Iris pigment epithelial cell (primary cell): ENCODE measurements at places on chromosomes 6 and 20.
A peak's percentile ranks its signal among the peaks of the same experiment; 100 is the strongest.

DNA sequence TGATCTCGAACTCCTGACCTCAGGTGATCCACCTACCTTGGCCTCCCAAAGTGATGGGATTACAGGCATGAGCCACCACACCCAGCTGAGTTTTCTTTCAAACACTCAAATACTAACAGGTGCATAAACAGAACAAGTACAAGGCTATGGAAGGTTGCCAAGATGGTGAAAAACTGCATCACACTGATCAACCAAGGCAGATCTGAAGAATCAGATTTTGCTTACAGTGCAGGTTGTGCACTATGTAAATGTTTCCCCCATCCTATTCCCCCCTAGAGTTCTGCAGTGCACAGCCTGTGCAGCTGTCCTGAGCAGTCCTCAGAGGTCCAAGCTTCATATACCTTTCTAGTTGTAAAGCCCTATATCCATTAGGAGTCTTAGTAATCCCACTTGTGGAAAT, 73.0 kb downstream of the GFRA4 start:
- DNase-seq, result no peak

DNA sequence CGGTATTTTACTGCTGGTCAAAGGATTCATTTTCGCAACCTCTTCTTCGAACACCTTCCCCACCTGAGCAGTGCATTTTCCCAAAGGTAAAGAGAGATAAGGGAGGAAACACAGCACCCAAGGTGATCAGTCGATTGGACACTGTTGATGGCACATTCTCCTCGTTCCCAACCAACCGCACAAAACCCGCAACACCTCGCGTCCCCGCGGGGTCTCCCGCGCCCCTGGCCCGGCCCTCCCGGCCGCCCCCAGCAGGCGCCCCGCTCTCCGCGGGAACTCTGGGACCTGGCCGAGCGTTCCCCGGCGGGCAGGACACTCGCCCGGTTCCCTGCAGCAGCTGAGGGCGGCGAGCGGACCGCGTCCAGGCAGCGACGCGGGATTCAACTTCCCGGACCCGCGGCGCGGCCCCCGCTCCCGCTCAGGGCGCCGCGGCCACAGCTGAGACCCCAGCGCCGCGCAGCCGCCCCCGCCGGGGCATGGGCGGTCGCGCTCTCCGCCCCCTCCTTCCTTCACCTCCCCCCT, 506 bp downstream of the RGS17 start:
- peak; percentile 14 for DNase-seq

- no peak for DNase-seq
These were observed 37.7 kb downstream of the MDFI start for GRCh38 chr6:41675992-41676391.

DNA sequence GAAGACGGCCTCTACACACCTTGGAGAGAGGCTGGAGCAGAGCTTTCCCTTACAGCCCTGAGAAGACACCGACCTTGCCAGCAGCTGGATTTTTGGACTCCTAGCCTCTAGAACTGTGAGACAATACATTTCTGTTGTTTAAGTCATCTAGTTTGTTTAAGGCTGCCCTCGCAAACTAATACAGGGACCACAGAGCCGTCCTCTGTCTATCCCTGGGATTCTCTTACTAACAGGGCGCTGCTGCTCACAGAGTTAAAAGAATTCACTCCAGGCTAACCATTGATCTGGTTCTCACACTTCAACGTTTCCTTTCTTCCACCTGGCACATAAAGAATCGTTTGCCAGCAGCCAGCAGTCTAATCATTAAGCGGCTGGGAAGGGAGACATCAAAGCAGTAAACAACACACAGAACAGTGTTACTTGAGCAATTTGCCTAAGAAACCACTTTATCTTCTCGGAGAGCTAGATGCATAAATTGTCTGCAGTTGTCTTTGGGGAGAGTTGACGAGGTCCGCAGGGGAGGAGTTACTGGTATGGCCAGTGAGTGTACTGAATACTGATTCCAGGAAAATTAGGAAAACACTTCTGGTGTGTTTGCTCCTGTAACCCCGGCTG, 103.5 kb upstream of the AKAP12 start:
- no peak for DNase-seq

GRCh38 chr20:34883087-34883688, 6.8 kb downstream of the ACSS2 start:
- no peak for DNase-seq
